ENCODE measurements at places on chromosomes 16 and 17.

- no peak for DNase-seq
Measured at GRCh38 chr16:46774743-46775177, 26.6 kb upstream of the MYLK3 start.

- no peak for DNase-seq
Measured at GRCh38 chr17:56876766-56877179, 37.1 kb downstream of the TRIM25 start.

GRCh38 chr16:75764154-75764768 lies 38.0 kb upstream of the CPHXL start:
- peak; percentile 23 for DNase-seq

DNA sequence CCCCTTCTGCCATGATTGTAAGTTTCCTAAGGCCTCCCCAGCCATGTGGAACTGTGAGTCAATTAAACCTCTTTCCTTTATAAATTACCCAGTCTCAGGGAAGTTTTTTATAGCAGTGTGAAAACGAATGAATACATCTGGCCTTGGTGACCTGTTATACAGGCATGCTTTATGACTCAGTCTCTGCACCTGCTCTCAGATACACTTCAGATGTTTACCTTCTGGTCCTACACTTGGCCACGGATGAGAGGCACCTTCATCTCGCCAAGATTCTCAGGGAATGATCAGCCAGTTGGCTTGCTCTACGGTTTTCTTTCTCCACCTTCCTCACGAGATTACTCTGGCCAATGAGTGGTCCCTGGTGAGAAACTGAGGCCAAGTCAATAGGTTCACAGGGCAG lies 304.7 kb downstream of the CA10 start:
- no peak for DNase-seq

DNA sequence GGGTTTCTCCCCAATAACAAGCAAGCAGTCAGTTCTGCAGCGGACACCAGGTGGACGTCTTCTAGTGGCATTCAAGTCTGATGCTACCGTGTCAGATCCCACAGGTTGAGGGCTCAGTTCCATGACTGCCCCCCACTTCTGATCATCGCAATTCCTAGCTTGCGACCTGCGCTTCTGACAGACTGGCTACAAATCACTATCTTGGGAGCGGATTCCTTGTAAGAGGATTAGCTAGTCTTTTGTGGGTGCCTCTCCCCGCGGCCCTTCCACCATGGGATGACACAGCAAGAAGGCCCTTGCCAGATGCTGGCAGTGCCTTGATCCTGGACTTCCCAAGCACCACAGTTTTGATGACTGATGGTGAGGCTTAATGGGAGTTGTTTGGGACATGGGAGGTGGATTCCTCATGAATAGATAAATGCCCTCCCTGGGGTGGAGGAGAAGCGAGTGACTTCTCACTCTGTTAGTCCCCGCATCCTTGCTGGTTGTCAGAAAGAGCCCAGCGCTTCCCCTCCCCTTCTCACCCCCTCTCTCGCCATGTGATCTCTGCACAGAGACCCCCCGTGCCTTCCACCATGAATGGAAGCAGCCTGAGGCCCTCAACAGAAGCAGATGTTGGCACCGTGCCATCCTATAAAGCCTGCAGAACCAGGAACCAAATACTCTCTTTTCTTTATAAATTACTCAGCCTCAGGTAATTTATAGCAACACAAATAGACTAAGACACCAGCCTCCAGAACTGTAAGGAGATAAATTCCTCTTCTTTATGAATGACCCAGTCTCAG lies 19.1 kb downstream of the CDIP1 start:
- no peak for DNase-seq

- DNase-seq = no peak
Measured at GRCh38 chr16:85689285-85689949, 663 bp upstream of the GINS2 start.

- DNase-seq = no peak
Measured at GRCh38 chr16:78196502-78196901, 97.0 kb downstream of the WWOX start.

- peak; percentile 50 for DNase-seq
Measured at GRCh38 chr17:77548967-77549366, 408.2 kb downstream of the SEC14L1 start.

DNA sequence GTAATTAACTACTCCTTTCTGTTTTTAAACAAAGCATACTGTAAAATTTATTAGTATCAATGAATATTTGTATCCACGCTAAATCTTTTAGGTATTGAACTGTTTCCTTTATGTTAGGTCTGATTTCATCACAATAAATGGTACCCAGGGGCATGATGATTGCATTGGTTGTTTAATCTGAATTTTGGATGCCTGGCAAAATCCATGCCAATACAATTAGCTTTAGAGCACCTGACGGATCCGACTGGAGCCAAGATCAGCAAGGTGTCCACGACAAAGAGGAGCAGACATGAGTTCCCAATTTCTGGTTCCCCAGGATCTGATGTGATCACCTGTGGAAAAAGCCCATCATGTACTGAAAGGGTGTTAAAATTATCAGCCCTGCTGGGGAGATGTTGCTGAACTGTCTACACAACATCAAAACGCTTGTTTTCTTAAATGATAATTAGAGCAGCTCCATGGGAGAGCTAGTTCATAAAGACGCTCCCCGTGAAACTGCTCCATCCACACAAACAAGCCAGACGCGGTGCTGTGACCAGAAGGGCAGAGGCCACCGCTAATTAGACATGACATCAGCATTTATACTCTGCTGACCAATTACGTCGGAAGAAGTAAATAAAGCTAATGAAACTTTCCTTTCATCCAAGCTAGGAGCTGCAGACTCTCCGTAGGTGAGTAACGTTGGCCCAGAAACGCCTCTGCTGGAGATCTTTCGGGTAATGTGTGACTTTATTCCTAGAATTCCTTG lies 151.7 kb downstream of the CPPED1 start:
- DNase-seq = no peak

Data from CD14-positive monocyte (primary cell).